ENCODE measurements at places on chromosomes 5 and 9. TPM values are rescaled to one million over a fixed set of nuclear protein-coding genes. Genes with fewer than 3 reads are reported as not detected.

The PDE6A gene
- not detected for total RNA-seq

The C9orf50 gene
- not detected for total RNA-seq

The ARSI gene
- 0.93 TPM for total RNA-seq

The FAM78A gene
- total RNA-seq = not detected

The AOPEP gene
- 89.5 TPM for total RNA-seq

DNA sequence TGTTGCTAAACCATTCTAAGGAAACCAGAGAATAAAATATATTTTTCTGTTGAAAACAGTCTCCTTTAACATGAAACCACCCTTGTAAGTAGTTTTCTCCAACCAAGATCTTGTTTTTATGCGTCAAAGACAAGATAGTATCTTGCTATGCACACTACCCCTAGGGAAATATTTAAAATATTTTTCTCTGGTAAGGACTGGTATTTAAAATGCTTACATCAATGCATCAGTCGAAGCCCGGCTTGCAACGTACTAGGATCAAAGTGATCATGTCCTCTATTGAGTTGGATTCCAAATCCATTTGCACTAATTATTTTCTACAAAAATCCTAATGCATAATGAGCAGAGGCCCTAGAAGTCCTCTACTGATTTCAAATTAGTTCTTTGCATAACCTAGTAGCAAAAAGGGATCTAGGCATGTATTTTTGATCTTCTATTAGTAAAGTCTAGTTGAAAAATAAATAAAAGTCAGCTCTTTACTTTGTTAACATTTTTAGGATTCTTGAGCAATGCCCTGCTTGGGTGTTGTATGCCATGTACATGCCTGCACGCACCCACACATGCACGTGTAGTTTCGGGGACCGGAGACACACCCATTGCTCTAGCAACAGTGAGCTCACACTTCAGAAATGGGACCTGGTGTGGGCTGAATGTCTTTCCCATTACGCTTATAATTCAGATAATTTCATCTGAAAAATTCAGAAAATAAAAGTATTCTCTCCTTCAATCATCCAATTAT is 165.0 kb upstream of the GPR151 start:
- no peak overlapping the region for H3K4me3 ChIP-seq
- no peak overlapping the region for H3K27ac ChIP-seq
- no peak for DNase-seq
- peaks cover 51% of the 10 kb centered on the region for H3K27me3 ChIP-seq

DNA sequence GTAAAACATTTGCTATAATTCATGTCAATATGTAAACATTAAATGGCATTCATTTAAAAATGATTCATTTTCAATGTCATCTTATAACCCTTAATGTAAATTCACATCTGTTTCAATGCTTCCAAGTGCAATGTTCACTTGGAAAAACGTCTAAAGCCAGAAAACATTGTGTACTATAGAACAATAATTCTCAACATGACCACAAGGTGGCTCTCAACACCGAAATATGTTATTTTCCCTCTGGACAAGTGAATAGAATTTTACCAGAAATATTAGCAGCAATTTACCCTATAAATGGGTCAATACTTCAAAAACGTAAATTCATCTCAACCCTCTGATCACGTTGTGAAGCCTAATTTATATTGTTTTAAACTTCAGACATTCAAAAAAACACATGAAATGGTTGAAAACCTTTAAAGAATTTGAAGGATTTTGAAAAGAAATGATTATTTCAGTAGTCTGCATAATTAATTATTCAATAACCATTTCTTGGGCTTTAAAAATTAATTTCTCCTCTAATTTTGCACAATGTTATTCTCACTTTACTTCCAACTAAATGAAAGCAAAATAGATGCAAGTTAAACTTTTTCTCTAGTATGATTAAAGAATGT is 11.0 kb downstream of the CDH10 start:
- peak; percentile 35 for DNase-seq
- no peaks in the 10 kb centered on the region for H3K27me3 ChIP-seq
- no peak overlapping the region for H3K4me3 ChIP-seq
- H3K4me1 ChIP-seq = no peaks in the 10 kb centered on the region

DNA sequence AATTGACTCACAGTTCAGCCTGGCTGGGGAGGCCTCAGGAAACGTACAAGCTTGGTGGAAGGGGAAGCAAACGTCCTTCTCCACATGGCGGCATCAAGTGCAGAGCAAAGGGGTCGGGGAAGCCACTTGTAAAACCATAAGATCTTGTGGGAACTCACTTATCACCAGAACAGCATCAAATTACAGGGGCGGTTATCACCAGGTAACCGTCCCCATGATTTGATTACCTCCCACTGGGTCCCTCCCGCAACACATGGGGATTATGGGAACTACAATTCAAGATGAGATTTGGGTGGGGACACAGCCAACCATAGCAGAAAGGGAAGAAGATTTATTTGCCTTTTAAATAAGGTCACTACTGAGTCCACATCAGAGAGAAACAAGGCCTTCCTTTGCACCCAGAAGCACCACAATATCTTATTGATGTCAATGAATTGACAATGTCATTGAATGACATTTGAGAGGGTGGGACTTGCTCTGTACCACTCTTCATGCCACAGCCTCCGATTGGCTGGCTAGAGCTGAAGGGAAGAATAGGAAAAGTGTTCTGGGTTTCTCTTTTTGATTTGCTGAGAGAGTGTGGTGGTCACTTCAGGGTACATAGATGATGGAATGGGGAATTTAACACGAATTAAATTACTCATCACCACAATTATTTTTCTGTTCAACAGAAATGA is 11.0 kb downstream of the SKP2 start:
- peaks cover 7% of the 10 kb centered on the region for H3K36me3 ChIP-seq
- no peak overlapping the region for H3K27ac ChIP-seq
- H3K4me1 ChIP-seq = no peaks in the 10 kb centered on the region
- no peaks in the 10 kb centered on the region for H3K27me3 ChIP-seq
- H3K4me3 ChIP-seq = no peak overlapping the region
